ENCODE measurements at places on chromosomes 1 and 21. TPM values are rescaled to one million over a fixed set of nuclear protein-coding genes. Genes with fewer than 3 reads are reported as not detected.

DNA sequence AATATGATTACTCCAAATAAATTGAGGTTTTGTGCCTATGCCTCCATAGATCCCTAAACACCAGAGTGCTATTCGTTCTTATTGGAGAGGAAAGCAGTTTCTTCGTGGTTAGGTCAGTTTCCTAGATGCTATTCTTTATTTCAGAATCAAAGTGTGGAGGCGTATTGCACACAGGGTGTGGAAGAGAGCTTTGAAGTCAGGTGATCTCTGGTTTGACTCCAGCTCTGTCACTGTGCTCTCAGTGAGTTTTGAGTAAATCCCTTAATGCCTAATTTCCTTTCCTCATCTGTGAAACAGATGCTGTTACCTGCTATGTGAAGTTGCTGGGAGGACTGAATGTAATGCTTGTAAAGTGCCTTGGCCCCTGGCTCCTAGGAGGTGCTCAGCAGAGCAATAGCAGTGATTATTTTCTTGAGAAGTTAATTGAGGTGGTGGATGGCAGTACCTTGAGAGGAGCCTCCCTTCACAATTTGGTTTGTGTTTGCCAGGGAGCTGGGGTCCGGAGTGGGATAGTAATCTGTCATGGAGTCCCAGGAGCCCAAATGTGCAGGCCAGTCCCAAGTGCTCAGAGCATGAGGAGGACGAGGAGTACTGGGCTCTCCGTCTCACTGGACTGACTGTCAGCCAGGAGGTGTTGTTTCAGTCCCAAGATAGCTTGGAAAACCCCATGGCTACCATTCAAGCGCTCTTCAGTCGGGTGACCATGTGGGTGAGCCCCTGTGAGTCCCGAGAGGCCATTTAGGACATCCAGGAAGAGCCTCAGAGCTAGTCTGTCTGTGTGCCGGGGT is 14.9 kb downstream of the NTPCR start:
- no peak for DNase-seq

Gene BRWD1
- total RNA-seq: 39.5 TPM

DNA sequence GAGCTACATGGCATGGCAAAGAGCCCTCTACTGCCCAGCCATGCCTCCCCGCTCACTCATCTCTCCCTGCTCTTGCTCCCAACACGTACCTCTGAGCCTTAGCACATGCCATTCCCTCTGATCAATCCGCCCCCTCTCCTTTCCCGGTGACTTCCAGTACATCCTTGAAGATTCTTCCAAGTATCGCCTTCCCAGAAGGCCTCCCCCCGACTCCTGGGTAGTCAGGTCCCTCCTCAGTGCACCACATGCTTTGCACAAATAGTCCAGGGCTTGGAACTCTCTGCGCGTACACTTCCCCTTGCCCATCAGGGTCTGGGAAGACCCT is 77.0 kb upstream of the IFFO2 start:
- DNase-seq: no peak

- DNase-seq: no peak
Measured at GRCh38 chr21:39956586-39956985, 89.3 kb downstream of the PCP4 start.

GRCh38 chr1:20351911-20352701 is 61.4 kb downstream of the VWA5B1 start:
- DNase-seq: no peak
